ENCODE measurements at places on chromosomes 16 and 17. TPM values are rescaled to one million over a fixed set of nuclear protein-coding genes. Genes with fewer than 3 reads are reported as not detected.

- DNase-seq: peak; percentile 22
Measured at GRCh38 chr17:73091770-73092522, 542 bp downstream of the SLC39A11 start.

The NPIPA2 gene
- total RNA-seq: 0.29 TPM

The IRF8 gene
- not detected for total RNA-seq

DNA sequence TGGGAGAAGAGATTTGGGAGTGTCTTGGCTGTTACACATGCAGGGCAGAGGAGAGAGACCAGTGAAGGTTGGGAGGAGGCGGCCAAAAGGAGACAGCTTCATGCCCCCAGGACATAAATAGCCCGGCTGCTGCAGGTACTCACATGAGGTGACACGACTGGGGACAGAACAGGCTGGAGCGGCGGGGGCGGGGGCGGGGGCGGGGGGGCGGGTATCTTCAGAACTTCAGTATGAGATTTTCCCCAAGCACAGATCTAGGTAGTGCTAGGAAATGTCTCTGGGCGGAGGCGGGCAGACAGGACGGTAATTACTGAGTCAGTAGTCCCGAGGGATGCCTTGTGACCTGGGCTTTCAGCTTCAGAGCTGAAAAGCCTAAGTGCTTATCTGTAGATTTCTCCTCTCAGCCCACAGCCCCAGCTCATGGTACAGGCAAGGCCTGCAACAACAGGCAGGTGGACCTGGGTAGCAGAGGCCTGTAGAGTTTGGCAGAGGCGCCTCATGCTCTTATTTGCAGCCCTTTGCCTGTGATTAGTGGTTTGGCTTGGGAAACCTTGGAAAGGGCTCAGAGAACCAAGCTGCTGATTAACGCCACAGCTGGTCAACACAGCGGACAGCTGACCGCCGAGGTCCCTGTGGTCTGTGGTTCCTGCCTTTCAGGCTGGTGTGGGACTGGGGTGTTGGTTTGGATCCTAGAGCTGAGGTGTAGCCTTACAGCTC, 24.5 kb downstream of the UNK start:
- DNase-seq: peak; percentile 89

The TP53TG3F gene
- not detected for total RNA-seq

- no peak for DNase-seq
Measured at GRCh38 chr17:36214918-36215317, 4.1 kb downstream of the CCL4L2 start.

DNA sequence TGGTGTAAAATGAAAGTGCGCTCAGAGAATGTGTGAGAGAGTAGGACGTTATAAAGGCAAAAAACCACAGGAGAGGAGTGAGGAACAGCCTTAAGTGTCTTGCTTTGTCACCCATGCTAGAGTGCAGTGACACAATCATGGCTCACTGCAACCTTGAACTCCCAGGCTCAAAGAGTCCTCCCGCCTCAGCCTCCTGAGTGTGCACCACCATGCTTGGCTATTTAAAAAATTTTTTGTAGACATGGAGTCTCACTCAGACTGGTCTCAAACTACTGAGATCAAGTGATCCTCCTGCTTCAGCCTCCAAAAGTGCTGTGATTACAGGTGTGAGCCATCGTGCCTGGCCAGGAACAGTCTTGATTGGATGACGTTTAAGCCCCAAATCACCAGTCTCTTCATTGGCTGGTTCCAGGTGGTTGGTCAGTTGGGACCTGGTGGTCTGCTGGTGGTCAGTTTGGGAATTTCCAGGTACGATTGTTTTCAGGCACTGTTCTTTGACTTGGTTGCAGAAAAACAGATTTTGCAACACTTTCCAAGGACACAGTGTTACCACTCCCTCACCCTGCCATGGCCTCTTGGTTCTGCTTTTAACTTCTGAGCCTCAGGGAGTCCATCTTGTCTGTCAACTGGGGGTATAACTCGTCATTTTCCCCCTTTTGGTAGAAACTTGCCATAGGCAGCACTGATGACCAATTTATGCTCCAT, 21.2 kb downstream of the DHODH start:
- no peak for DNase-seq

Measured in RPMI7951 (cell line).